ENCODE measurements at places on chromosomes 2 and 18.
A peak's percentile ranks its signal among the peaks of the same experiment; 100 is the strongest.

GRCh38 chr2:112946086-112946485, 31.7 kb upstream of the IL36G start:
- DNase-seq: no peak

GRCh38 chr18:23498877-23499276, 4.4 kb upstream of the RMC1 start:
- no peak for DNase-seq

DNA sequence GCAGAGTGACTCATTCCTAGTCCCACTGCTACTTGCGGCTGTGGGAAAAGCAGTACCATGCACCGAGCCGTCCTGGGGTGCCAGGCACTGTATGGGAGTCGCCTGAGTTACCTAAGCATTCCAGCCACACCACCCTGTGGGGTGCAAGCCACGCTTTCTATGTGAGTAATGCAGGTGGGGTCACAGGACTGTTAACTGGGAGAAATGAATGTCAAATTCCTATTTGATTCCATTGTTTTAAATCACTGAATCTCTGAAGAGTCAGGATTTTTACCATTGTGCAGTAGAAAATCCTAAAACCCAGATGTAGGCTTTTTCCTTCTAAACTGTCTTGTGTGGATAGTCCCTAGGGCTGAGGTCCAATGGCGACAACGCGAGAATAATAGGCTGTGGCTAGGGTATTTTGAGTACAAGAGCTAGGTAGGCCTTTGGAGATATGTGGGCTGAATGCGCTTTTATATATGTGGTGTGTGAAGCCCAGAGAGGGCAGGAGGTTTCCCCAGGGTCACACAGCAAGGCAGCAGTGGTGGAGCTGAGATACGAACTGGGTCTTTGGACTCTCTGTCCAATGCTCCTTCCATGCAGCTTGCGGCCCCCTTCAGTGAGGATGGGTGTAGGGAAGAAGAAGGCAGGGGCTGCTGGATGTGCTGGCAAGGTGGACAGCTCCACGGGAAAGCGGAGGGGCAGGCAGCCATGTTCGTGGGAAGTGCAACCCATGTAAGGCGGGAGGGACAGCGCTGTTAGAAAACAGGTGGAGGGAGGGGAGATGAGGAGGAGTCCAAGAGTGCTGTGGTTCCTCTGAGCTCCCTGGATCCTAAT, 83.2 kb downstream of the DDX1 start:
- no peak for DNase-seq

- no peak for DNase-seq
Observed at GRCh38 chr18:24964216-24964615, 387.8 kb downstream of the ZNF521 start.

GRCh38 chr18:14074187-14074586, 58.0 kb downstream of the ZNF519 start:
- DNase-seq: no peak

DNA sequence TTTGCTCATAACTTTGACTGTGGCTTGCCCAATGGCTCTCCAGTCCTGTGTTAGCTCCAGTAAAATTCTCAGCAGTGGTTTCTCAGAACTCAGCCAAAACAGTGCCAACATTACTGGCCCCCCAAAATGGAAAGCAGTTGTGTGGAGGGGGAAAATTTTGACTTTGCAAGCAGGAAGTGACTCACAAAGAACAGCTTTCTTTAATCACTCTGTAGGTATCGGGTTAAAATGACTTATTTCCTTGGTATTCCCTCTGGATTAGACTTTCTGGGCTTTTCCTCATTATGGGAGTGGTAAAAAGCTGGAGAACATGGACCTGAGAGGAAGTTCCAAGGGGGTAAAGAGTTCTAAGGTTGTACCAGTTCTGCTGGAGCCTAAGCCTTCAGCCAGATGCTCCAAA, 175.7 kb upstream of the RND3 start:
- DNase-seq: no peak

DNA sequence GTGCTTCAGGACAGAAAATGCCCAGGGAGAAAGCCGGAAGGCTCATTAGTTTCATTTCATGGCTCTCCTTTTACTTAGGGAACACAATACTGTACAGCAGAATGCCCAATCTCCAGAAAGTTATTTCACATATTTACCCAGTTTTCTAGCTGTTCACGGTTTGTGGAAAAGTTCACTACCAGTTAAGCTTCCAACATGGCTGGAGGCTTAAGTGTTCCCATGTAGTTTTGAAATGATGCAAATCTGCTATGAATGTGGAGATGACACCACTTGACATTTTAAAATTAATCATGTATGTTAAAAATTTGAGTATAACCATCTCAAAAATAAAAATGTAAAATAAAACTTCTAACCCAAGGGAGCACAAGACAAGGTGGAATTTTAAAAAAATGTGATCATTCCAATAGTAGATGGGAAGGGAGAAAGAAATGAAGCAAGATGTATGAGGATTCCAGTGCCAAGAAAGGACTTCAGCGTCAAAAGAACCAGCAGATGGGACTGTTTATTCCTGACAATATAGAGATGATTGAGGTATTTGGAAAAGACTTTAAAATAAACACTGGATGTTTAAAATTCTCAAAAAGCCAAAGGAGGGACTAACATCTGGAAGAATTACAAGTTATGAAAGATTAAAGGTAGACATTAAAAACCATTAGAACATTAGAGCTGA, 60.9 kb upstream of the OSR1 start:
- no peak for DNase-seq

DNA sequence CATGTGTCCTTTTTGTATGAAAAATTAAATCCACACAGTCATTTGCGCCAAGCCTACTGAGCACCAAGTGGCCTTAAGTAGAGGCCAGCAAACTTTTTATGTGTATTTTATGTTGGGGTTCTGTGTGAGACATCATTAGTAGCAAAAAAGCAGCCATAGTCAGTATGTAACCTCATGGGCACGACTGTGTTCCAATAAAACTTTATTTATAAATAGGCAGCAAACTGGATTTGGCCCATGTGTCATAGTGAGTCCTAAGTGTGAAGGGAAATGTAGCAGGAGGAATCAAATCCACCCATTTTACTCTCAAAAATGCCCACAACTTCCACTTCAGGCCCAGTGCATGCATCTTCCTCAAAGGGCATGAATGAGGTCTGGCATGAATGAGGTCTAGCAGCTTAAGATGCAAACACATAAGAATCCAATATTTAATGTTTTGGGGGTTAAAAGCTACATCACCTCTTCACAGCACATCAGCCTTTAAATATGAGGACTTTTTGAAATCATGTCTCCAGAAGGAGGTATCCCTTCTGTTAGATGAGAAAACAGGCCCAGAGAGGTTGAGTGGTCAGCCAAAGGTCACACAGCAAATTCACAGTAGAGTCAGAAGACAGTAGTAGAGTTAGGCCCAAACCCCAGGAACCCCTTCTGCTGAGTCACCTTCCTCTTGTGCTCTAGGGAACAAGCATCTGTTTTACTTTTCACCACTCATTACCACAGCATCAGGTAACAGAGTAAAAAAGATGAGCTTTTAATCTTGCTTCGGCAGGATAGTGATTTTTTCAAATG, 45.6 kb downstream of the MREG start:
- DNase-seq: no peak

- DNase-seq: peak; percentile 12
Observed at GRCh38 chr2:16546128-16546754, 119.4 kb downstream of the CYRIA start.

DNA sequence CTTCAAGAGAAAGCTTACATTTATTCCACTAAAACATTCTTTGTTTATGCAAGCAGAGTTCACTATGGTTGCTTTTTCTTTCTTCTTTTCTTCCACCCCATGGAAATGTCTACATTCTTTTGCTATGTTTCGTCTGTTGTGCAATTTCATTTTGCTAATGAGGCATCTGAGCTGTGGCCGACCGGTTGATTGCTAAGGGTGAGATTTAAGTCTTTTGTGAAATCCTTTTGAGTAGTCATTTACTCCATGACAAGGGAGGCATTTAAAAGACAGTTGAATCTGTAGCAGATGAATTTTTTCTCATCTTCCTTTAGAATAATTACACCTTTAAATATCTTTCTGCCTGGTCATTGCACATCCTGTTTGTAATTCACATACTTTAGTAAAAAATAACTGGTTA, 324.1 kb upstream of the THUMPD2 start:
- DNase-seq: no peak

- no peak for DNase-seq
Observed at GRCh38 chr2:8851811-8852560, 14.6 kb upstream of the KIDINS220 start.

- no peak for DNase-seq
Observed at GRCh38 chr2:28389399-28390240, 3.0 kb upstream of the FOSL2 start.

DNA sequence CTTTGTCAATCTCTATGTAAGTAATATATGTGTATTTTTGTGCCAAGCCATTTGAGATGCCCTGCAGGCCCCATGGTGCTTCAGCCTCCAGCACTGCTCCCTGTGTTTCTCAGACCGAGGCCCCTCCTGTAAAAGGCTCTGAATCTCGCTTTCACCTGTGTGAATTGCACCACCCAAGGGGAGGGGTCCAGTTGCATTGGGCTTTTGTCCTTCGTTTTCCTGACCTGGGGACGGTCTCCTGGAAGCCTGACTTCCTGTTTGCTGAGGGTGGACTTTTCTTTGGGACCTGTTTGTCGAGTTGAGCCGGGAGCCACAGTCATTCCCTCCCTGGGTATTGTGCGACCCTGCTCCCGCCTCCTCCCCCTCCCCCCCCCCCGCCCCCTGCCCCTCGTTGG, 48.9 kb downstream of the AGAP1 start:
- DNase-seq: no peak

DNA sequence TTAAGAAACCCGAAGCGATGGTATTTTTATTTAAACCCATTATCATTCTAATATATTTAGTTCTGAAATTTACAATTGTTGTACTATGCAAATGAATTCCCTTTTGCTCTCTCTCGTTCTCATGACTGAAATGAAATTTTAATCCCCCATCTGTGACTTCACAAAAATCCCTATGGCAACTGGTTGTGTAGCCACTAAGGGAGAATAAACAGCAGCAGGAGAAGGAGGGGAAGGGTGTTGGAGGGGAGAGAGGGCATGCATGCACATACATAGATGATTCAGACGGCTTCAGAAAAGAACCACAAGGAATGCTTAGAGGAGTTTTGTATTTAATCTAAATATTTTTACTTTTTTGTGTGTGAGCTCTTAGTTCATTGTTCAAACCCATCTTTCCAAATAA, 36.8 kb downstream of the CPS1 start:
- no peak for DNase-seq

- DNase-seq: no peak
Observed at GRCh38 chr2:234565201-234565600, 68.3 kb upstream of the ARL4C start.

DNA sequence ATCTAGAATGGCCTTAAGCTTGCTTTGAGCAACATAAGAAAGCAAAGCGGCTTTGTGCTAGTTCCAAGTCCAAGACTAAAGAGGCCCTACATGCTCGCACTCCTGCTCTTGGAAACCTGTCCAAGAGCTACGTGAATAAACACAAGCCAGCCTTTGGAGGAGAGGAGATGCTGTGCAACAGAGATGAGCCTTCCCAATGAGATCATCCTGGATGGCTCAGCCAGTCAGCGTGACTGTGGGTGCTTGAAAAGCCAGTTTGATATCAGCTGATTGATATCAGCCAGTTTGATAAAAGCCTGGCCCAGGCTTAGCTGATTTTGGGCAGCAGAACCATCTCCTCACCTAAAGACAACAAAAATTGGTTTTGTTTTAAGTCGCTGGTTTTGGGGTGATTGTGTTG, 481.0 kb upstream of the DSEL start:
- no peak for DNase-seq

GRCh38 chr18:44510390-44510789, 170.3 kb upstream of the SETBP1 start:
- DNase-seq: no peak

GRCh38 chr2:111042261-111042660, 78.5 kb upstream of the BCL2L11 start:
- DNase-seq: no peak

- no peak for DNase-seq
Observed at GRCh38 chr2:88824951-88825350, 133.5 kb downstream of the RPIA start.

DNA sequence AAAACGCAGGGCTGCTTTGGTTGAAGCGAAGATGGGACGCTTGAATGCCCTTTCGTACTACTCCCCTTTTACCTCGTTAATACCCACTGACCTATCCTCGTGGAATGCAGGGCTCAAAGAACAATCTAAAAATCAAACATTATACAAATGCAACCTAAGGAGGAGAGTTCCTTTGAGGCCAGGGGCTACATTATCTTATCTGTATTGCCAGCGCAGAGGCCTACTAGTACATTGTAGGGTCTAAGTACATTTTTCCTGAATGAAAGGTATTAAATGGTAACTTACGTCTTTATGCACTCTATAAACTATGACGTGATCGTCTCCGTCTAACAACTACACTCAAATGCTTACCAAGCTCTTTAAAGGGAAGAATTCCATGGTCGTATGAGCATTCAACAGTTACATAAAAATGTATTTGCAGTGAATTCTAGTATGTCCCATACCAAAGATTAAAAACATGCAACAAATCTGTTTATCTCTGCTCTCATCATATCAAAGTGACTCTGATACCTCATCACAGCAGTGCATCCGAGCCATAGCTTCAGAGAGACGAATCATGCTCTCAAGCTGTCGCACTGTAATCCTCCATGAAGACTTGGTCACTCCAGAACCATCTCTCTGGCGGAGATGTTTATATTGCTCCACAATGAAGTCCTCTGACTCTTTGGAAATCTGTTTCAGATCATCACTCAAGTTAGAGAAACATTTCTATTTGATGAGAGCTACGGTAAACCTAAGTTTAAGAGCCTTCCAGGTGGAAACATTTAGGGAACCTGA, 14.1 kb upstream of the LCT start:
- no peak for DNase-seq

DNA sequence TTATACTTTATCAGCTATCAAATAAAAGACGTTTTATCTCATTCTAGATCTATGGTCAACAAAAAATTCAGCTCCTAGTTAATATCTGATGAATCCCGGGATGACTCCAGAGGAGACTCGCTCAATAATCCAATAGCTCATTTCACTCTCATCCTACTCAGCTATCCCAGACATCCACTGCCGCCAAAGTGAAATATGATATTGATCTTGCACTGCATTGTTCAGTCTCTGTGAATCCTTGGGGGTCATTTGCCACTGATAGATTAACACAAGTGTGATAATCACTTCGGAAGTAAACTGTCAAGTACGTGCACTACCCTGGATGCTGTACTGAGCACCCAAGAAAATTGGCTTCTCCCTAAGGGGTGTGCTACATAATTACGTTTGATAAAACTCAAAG, 249.1 kb downstream of the SUCLG1 start:
- DNase-seq: no peak

GRCh38 chr2:144629935-144630334, 110.0 kb upstream of the ZEB2 start:
- no peak for DNase-seq

DNA sequence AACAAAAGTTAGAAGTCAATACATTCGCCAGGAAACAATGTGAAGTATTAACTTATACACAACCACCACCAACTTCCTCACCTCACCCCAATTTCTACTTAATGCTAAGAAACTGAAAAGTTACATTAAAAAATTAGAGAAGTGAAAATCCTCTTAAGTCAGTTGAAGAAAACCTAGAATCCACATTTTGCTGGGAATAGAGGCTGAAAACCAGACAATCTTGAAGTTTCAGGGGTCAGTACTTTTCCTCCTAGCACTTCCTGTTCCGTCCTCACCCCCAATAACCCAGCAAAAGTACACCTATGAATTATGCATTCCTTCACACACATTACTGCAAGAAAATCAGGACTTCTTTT, 6.3 kb downstream of the YES1 start:
- DNase-seq: no peak
